Activated CD8-positive, alpha-beta memory T cell treated with anti-CD3 and anti-CD28 coated beads for 4 hours (primary cell): ENCODE measurements at places on chromosomes 16 and 17.

GRCh38 chr17:67549820-67550219 lies 167.9 kb upstream of the NOL11 start:
- DNase-seq: no peak

DNA sequence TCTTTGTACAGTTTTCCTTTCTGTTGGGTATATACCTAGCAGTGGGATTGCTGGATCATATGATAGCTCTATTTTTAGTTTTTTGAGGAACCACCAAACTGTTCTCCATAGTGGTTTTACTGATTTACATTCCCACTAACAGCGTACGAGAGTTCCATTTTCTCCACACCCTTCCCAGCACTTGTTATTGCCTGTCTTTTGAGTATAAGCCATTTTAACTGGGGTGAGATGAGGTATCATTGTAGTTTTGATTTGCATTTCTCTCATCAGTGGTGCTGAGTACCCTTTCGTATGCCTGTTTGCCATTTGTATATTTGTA lies 887 bp upstream of the EVI2B start:
- no peak for DNase-seq

- no peak for DNase-seq
Observed at GRCh38 chr17:30225112-30225511, 10.4 kb downstream of the SLC6A4 start.

DNA sequence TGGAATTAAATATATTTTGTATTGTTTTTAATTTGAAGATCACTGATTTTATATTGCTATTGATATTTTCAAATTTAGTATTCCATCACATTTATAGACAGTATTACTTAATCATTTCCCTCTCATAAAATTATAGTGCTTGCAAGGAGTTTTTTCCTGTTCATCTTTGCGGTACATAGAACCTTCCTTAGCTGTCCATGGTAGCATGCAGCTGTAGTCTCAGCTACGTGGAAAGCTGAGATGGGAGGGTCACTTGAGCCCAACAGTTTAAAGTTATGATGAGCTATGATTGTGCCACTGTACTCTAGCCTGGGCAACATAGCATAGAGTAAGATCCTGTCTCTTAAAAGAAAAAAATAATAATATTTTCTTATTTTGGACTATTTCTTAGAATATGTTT lies 215.8 kb upstream of the CHMP6 start:
- DNase-seq: no peak

GRCh38 chr17:69561462-69561861 lies 147.0 kb downstream of the MAP2K6 start:
- no peak for DNase-seq

DNA sequence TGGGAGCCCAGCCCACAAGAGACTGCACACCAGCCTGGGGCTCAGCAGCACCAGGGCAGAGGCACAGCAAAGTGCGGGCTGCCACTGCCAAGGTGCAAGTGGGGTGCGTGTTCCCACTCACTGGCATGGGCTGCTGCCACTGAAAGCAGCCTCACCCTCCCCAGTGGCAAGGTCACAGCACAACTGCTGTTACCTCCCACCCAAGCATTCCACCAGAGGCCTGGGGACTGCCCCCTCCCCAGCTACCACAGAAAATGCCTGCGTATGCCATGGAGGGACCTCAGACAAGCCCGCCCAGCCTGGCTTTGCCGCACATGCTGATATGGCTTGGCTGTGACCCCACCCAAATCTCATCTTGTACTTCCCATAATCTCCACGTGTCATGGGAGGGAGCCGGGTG lies 33.1 kb downstream of the MEAK7 start:
- no peak for DNase-seq

DNA sequence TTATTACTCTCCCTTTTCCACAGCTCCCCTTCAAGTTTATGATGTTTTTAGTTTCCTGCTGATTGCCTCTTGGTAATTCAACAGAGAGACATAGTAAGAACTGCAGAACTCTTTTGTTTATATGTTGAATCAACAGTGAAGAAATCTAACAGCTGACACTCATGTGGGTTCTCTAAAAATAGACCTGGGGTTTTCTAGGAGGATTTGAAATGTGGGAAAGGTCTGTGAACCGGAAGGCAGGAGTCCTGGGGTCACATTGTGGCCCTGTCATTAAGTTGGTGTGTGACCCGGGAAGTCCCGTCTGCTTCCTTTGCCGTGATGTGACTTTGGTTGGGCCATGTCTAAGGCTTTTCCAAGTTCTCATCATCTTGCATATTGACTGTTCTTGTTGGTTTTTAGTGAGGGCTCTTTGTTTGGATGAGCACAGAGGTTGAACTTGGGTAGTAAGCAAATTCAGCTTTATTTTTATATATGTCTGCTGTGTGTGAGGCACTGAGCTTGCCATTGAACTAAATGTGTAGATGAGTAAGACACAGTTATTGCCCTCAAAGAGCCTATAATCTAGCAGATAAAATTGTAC lies 48.5 kb upstream of the HS3ST3A1 start:
- no peak for DNase-seq

- no peak for DNase-seq
Observed at GRCh38 chr17:82864713-82865248, 25.0 kb upstream of the ZNF750 start.

GRCh38 chr16:67534431-67534830 lies 5.8 kb downstream of the RIPOR1 start:
- DNase-seq: no peak

DNA sequence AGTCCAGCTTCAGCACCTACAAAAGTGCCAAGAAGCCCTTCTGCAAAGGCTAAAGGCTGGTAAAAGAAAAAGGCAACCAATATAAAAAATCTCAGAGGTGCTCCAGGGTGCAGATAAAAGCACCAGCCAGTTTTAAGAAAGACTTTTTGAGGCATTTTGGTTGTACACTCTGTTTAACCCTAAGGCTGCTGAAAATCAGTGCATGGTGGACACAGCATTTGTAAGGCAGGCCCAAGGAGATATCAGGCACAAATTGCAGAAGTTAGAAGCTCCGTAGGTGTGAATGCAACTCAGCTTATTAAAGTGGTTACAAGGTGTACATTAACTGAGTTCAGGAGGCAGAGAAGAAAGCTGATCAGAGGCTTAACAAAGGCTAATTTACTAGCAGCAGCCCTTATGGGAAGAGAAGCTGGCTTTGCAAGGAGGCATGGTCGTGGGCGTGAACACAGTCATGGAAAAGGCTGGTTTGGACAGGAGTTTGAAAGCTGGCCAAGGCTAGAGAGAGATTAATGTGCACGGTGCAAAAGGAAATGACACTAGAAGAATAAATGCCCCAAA lies 21.1 kb downstream of the ACSM1 start:
- DNase-seq: no peak

- no peak for DNase-seq
Observed at GRCh38 chr16:21563676-21564075, 35.7 kb upstream of the METTL9 start.
